ENCODE measurements at places on chromosomes 3 and 15.

GRCh38 chr3:157859541-157859940 is 246.7 kb downstream of the SHOX2 start:
- DNase-seq: no peak

DNA sequence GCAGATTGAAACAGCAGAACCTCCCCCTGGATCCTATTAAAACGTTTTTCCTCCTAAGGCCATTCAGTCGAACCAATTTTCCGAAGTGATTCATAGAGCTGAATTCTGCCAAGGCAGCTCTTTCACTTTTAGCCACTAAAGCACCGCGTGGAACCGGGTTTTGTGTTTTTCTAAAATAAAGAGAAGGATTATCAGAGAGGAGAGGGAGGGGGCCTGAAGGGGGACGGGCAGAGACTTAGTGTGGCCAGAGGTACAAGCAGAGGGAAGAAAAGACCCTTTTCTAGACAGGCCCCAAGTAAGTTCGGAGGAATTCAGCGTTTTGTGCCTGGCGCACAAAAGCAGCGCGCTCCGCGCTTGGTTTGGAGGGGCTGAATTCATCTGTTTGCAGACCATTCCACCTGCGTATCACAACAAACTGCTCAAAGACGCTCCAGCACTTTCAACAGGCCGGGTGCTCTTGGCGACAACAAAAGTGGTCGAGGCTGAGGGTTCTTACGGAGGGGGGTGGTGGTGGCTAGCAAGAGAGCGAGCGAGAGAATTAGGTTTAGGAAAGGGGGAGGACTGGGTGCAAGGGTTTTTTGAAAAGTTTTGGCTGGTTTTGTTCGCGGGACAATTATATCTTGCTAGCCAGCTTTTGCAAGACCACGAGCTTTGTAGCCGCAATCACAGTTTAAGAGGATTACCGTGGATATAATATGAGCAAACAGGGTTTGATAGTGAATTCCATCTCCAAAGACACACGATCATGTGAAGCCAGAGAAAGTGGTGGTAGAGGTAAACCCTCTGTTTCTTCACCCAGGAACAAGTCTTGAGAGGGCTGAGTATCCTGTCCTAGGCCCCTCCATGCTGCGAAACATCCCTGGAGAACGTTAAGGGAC is 1.2 kb upstream of the FEZF2 start:
- no peak for DNase-seq

GRCh38 chr3:8441969-8442559 is 59.6 kb upstream of the LMCD1 start:
- DNase-seq: no peak

- DNase-seq: no peak
These were observed 109.3 kb downstream of the OXNAD1 start for GRCh38 chr3:16374047-16374934.

DNA sequence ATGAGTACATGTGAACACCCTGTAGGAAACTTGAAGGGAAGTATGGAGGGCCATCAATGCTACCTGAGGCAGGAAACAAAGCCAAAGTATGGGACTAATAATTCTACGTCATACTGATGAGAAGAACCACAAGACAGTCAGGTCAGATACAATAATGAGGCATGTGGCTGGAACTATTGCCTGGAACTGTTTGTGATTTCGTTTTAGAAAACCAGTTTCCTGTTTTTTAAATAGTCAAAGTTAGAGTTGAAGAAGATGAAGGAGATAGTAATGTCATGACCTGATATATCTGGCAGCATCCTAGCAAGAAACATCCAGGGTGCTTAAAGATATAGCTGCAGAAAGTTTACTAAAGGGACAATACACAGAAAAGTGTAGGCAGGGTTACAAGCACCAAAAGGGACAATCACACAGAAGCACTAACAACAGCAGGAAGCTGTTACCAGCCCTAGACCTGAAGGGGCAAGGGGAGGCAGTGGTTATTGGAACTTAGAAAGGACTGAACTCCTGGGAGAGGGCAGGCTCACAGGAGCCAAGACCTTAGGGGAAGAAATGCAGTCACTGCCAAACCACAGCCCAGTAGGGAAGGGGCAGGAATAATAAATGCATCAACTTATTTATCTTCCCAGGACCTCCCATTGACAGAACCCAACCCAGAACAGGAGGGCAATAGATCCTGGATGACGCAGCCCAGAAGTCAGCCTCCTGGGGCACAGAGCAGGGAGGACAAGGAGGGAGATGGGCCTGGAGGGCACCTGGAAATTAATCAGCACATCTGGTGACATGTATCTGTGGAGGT is 302.1 kb upstream of the STT3B start:
- DNase-seq: no peak

DNA sequence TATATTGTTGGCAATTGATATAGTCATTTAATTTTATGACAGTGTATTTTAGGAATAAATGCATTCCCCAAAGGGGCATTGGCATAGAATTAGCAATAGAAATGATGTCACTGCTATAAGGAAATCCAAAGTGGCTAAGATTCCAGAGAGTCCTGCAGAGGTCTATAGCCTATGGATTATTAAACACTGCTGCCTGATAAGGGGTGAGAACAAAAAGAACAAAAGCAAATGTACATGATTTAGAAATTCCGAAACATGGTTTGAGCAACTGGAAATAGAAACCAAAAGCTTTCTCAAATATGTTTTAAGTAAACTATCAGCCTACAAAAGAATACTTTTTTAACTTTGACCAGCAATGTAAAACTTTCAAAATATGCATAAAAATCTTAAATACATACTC is 280.1 kb upstream of the RASGRP1 start:
- DNase-seq: no peak

GRCh38 chr3:173351886-173352285 is 45.7 kb upstream of the NLGN1 start:
- DNase-seq: no peak

- DNase-seq: no peak
These were observed 67.8 kb upstream of the IGF1R start for GRCh38 chr15:98580572-98580971.

DNA sequence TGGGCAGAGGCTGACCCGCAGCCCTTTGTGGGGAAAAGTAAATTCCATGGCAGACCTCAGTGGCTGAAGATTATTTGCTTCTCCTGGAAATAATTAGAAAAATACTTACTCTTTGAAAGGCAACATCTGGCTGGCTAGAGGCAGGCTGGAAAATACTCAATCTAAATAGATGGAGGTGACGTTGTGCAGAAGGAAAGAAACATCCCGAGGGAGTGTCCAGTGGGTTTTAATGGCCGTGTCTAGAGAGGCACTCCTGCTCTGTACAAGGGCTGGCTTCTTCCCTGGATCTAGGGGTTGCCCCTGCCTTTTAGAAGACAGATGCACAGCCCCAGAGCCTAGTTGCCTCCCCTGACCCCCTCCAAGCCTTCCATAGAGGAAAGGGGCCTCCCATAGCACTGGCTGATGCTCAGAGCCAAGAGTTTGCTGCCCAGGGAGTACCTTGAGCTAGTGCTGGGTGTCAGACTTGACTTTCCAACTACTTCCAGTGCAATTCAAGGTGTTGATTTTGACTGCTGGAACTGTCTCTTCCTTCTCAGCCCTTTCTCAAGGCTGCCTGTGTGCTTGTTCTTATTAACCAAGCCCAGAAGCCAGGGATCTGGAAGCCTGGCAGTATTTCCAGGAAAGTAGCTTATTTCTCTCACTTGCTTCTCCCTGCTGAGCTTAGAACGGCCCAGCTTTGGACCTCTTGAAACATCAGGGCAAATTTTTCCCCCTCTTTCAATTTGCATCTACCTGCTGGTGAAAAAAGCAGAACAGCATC is 27.4 kb downstream of the CGNL1 start:
- no peak for DNase-seq

DNA sequence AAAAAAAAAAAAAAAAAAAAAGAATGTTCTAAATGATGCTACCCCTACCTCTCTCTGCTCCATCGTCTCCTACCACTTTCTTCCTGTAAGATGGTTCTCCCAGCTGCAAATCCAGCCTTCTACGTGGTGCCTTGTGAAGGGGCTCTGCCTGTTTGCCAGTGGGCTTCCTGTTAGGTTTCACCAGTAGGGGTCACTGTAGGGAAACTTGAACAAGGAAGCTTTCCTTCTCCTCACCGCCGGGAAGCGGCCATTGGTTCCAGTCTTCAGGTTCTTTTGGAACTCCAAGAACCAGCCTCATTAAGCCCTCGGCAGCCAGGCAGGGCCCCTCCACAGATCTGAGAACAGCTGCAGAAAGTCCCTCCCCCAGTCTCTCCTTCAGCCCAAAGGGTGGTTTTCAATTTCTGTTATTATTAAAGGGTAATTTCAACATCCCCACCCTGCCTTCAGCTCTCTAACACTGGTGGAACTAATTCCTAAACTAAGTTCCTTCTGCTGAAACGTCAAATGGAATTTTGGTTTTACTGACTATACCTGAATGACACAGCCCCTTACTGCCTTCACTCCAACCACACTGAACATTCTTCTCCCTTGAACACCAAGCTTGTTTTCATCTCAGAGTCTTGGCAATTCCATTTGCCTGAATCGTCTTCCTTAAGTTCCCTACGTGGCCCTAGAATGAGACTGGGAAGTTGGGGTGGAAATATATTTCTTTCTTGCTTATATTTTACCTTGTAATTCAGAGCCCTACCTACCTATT is 13.5 kb downstream of the MCCC1 start:
- DNase-seq: no peak

Measured in activated T-helper 2 cell treated with anti-CD3 and anti-CD28 coated beads, Interferon-gamma antibody, Interleukin-2, Interleukin-4, amounts not matched to agents 10 μg/mL and 5 μg/mL and 100 μg/mL, durations not matched to agents 14 hours and 24 hours and 36 hours (primary cell).